ENCODE measurements at places on chromosomes 13 and 19.

DNA sequence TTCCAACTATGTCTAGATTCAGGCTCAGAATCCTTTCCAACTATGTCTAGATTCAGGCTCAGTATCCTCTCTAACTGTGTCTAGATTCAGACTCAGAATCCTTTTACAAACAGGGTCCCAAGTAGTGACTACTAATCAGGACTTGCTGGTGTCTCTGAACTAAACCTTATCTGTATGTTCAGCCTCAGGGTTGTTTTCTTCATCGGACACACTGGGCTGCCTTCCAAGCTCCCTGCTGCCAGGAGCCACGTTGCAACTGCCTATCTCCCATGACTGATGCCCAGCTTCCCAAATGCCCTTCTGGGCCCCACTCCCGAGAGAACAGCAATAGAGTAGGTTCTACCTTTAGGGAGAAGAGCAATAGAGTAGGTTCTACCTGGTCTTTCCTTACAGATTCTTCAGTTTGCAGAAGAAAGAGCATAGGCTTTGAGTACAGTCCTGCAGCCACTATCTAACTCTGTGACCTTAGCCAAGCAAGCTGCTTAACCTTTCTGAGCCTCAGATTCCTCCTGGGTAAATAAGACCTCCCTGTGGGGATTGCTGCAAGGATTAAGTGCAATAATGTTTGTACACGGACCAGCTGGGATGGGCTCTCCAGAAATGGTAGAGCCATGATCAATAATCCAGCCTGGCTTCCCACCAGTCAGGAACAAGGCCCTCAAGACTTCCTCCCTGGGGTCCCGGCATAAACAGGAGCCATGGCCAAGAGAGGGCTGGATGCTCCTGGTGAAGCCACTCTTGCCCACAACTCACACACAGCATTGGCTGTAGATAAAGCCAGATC is 61.5 kb downstream of the ZIC5 start:
- DNase-seq, result no peak

DNA sequence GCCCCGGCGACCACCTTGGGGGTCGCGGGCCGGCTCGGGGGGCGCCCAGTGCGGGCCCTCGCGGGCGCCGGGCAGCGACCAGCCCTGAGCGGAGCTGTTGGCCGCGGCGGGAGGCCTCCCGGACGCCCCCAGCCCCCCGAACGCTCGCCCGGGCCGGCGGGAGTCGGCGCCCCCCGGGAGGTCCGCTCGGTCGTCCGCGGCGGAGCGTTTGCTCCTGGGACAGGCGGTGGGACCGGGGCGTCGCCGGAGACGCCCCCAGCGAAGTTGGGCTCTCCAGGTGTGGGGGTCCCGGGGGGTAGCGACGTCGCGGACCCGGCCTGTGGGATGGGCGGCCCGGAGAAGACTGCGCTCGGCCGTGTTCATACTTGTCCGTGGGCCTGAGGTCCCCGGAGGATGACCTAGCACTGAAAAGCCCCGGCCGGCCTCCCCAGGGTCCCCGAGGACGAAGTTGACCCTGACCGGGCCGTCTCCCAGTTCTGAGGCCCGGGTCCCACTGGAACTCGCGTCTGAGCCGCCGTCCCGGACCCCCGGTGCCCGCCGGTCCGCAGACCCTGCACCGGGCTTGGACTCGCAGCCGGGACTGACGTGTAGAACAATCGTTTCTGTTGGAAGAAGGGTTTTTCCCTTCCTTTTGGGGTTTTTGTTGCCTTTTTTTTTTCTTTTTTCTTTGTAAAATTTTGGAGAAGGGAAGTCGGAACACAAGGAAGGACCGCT is 729 bp downstream of the STK11 start:
- DNase-seq, result no peak

- no peak for DNase-seq
These were observed 147.7 kb downstream of the DPF1 start for GRCh38 chr19:38076337-38076736.

GRCh38 chr13:41317243-41317642 is 6.2 kb downstream of the NAA16 start:
- no peak for DNase-seq

DNA sequence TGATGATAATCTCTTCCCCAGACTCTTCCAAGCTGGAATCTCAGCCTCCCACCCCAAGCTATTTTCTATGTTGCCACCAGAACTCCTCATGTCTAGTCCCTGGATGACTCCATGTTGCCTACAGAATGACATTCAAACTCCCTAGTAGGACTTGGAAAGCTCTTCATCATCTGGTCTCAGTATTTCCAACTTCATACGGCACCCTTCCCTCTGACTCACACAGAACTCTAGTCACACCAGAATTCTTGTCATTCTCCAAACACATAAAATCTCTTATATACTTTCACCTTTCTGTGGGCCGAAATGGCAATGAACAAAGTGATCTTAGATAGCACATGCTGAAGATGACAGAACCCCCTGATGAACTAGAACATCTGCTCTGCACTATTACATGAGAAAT is 86.2 kb downstream of the CAB39L start:
- DNase-seq, result no peak

- no peak for DNase-seq
These were observed 66.6 kb upstream of the SOX21 start for GRCh38 chr13:94778986-94779385.

DNA sequence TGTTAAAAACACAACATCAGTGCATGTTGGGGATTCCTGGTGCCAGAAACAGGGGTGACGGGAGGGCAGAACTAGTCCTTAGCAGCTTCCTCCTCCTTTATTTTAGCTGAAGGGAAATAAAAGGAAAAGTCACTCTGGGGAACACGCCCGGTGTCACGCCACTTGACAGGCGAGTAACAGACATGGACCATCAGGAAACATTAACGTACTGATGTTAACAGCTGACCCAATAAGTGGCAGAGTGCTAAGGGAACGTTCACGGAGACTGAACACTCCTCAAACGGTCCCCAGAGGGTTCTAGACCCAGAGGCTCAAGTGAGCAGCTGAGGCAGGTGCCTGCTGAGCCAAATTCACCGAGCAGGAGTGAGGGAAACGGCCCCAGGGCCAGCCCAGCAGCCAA is 13.9 kb upstream of the EIF3G start:
- no peak for DNase-seq

- no peak for DNase-seq
These were observed 28.7 kb downstream of the ANKRD10 start for GRCh38 chr13:110885966-110886869.

- no peak for DNase-seq
These were observed 13.9 kb downstream of the FCHO1 start for GRCh38 chr19:17765069-17765618.

- no peak for DNase-seq
These were observed 4.9 kb downstream of the ARHGEF1 start for GRCh38 chr19:41887711-41888382.

DNA sequence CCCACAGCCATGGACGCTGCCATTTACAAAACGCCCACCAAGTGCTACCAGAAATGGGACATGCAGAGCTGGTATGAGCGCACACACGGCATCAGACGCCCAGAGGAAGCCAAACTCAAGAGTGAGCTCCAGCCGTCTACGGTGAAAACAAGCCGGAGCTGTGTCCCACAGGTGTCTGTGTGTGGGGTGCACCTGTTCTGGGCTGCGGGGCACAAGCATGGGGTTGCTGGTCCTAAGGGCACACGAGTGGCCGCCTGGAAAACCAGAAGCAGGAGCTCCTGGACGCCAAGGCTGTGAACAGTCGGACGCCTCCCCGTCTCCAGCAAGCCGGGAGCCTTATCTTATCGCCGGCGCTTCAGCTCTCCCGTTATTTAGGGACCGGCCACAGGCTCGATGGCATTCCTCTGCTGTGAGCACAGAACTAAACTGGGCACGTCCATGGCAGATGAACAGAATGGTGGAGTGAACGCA is 1.3 kb downstream of the ADPRHL1 start:
- no peak for DNase-seq

- DNase-seq, result no peak
These were observed 334.0 kb downstream of the DIAPH3 start for GRCh38 chr13:59829690-59830089.

DNA sequence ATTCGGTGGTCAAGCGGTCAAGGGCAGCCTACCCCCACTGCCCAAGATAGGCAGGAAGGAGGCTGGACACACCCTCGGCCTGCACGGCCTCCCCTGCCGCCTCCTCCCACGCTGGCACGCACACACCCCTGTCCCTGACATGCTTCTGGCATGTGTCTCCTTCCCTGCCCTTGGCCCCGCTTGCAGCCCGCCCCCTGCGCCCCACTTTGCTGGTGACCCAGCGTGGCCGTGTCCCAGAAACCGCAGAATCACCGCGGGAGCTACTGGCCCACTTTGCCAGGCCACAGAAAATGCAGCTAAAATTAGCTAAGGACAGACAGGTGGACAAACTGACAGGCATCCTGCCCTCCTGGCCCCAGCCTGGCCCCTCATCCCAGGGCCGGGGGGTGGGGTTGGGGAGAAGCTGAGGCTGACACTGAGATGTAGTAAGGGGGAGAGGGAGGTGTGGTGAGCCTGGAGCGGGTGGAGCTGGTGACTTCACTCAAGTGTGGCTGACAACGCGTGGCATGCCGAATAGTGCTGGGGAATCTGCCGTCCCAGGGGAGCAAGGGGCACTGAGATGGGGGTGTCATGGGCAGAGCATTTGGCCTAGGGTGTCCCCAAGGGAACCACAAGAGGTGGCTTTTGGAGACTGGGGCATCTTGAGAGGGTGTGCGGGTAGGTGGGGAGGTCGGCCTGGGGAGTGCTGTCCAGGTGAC is 2.4 kb downstream of the SHANK1 start:
- no peak for DNase-seq

- peak; percentile 36 for DNase-seq
These were observed 775.3 kb downstream of the UQCRFS1 start for GRCh38 chr19:28437390-28438346.

Data from NCI-H1105 (cell line).